ENCODE measurements at places on chromosomes 3 and 15.

GRCh38 chr15:31367021-31367729, 40.5 kb downstream of the KLF13 start:
- peak overlapping the region; percentile 50 for H3K4me3 ChIP-seq
- H3K27me3 ChIP-seq = no peaks in the 10 kb centered on the region
- H3K4me1 ChIP-seq = peaks cover 16% of the 10 kb centered on the region
- peak overlapping the region; percentile 76 for H3K27ac ChIP-seq

- H3K4me3 ChIP-seq = no peak overlapping the region
- H3K4me1 ChIP-seq = no peaks in the 10 kb centered on the region
- H3K27ac ChIP-seq = no peak overlapping the region
- no peaks in the 10 kb centered on the region for H3K36me3 ChIP-seq
- H3K27me3 ChIP-seq = no peaks in the 10 kb centered on the region
Measured at GRCh38 chr3:72316501-72317279, 531.6 kb downstream of the SHQ1 start.

DNA sequence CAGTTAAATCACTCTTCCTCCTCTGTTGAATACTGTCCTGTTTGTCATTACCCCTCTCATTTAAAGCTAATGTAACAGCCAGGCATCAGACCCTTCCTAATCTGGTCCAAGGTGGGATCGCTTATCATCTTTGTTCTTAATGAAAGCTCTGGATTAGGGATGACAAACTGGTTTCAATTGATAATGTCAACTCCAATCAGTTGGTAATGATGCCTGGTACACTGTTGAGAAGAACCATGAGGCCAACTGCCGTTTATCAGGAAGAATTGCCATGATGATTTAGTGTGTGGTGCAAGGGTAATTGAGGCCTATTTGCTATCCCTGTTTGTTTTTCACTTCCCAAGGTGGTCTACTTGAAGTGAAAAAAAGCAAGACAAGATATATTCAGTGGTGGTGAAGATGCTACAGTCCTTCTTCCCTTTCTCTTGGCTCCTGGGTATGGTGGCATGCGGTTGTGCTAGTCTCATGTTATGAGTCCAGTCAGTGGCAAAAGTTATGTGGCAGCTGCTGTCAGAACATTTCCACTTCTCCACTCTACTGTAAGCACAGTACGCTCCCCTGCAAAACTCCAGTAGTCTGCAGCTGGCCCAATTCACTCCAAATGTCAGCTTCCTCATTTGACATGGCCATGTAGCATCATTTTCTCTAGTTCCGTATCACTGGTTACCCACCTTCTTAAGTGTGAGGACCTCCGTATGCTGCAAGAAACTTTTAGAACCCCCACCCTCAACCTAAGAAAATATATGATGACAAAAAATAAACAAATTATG, 72.5 kb downstream of the MORC1 start:
- no peak overlapping the region for H3K27ac ChIP-seq
- H3K4me3 ChIP-seq = no peak overlapping the region
- no peaks in the 10 kb centered on the region for H3K36me3 ChIP-seq
- DNase-seq = no peak

GRCh38 chr3:121330118-121330517, 215.7 kb downstream of the POLQ start:
- DNase-seq = no peak
- no peak overlapping the region for H3K27ac ChIP-seq
- H3K4me3 ChIP-seq = no peak overlapping the region
- H3K4me1 ChIP-seq = no peaks in the 10 kb centered on the region

DNA sequence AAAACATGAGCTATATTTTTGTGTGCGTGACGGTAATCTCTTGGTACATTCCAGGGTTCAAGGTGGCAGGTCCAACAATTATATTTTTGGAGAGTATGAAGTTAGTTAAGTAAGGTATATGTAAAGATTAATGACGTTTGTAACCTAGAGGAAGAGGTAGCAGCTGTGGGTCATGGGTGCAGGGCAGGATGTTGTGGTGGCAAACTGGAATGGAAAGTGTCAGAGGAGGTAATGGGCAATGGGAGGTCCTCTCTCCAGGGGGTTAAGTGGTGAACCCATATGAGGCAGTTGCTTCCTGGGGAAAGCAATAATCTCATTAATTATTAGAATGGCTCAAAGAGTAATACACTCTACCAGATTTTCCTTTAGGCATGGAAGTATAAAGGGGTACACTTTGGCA, 1.0 kb upstream of the CD200R1L start:
- no peaks in the 10 kb centered on the region for H3K36me3 ChIP-seq
- H3K27me3 ChIP-seq = no peaks in the 10 kb centered on the region
- no peak overlapping the region for H3K27ac ChIP-seq
- no peak for DNase-seq
- H3K4me3 ChIP-seq = no peak overlapping the region

DNA sequence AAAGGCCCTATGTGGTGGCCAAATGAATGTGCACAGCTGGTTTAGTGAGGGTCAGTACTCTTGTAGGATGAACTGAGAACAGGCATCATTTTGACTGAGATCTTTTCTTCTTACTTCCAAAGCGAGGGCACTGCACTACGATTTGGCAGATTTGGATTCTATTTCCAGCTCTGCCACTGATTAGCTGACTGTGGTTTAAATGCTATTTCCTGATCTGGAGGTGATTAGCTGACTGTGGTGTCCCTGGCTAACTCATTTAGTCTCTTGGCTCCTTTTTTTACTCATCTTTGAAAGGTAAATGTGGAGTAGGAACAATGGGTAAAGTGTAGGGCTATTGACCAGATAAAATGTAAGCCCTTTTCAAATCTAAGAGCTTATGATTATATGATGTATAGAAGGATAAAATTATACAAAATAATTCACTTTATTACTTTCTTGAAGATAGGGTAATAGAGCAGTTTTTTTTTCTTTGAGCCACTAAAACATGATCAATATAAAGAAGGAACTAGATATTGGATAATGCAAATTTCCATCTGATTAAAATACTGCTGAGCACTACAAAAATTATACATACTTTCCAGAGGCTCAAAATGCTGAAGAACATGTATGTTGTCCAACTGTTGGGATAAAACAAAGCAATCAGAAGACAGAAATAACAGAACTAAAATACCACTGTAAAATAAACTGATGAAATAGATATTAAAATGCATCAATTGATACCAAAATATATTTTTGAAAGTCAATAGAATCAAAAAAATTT, 39.7 kb upstream of the PLOD2 start:
- H3K27me3 ChIP-seq = no peaks in the 10 kb centered on the region
- H3K27ac ChIP-seq = no peak overlapping the region
- no peak overlapping the region for H3K4me3 ChIP-seq

- no peaks in the 10 kb centered on the region for H3K36me3 ChIP-seq
- H3K4me3 ChIP-seq = no peak overlapping the region
- no peak for DNase-seq
- H3K27me3 ChIP-seq = no peaks in the 10 kb centered on the region
Measured at GRCh38 chr15:28969511-28970085, 83.8 kb downstream of the APBA2 start.

DNA sequence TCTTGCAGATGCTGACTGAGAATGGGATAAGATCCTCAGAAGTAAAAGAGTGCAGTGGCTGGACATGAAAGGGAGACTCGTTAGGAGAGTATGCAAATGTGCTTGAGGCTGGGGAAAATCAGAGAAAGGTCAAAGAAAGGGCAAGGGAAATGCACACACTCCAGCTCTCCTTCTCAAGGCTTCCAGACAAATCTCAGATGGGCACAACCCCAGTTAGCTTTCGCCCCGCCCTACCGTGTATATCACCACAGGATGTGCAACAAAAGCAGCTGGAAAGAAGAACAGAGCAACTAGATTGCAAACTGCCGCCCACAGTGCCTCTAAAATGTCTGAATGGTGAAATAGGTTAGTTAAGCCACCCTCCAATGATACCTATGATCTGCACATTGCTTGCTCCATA, 63.9 kb downstream of the CERS3 start:
- H3K27me3 ChIP-seq = no peaks in the 10 kb centered on the region
- H3K4me1 ChIP-seq = no peaks in the 10 kb centered on the region
- no peak overlapping the region for H3K27ac ChIP-seq

- DNase-seq = no peak
- H3K27ac ChIP-seq = no peak overlapping the region
- no peaks in the 10 kb centered on the region for H3K27me3 ChIP-seq
- H3K36me3 ChIP-seq = no peaks in the 10 kb centered on the region
- H3K4me1 ChIP-seq = no peaks in the 10 kb centered on the region
Measured at GRCh38 chr3:189808246-189809007, 177.2 kb downstream of the TP63 start.

- H3K4me1 ChIP-seq = no peaks in the 10 kb centered on the region
- H3K36me3 ChIP-seq = no peaks in the 10 kb centered on the region
- H3K27ac ChIP-seq = no peak overlapping the region
- no peak for DNase-seq
Measured at GRCh38 chr3:143239031-143239430, 119.5 kb downstream of the CHST2 start.

DNA sequence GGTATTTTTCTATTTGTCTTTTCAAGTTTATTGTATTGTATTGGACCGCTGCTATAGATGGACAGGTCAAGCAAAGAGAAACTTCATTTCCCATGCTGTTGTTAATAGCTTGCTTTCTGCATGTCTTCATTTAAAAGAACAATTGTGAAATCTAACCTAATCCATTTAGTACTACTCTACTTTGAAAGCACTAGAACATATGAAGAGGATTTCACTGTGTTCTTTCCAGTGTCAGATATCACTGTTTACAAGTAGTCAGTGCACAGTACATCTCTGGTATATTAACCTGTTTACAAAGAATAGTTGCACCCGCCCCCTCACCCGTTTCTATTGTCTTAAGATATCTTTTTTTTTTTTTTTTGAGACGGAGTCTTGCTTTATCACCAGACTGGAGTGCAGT, 21.8 kb upstream of the EDEM1 start:
- no peaks in the 10 kb centered on the region for H3K4me1 ChIP-seq
- no peak overlapping the region for H3K27ac ChIP-seq
- no peaks in the 10 kb centered on the region for H3K27me3 ChIP-seq
- DNase-seq = no peak
- no peaks in the 10 kb centered on the region for H3K36me3 ChIP-seq

- H3K27me3 ChIP-seq = no peaks in the 10 kb centered on the region
- H3K36me3 ChIP-seq = no peaks in the 10 kb centered on the region
- DNase-seq = no peak
- H3K27ac ChIP-seq = no peak overlapping the region
Measured at GRCh38 chr3:115503394-115503793, 119.9 kb upstream of the GAP43 start.

All from breast epithelium (tissue), 4 donors.